ENCODE measurements at places on chromosomes 2 and 18.

DNA sequence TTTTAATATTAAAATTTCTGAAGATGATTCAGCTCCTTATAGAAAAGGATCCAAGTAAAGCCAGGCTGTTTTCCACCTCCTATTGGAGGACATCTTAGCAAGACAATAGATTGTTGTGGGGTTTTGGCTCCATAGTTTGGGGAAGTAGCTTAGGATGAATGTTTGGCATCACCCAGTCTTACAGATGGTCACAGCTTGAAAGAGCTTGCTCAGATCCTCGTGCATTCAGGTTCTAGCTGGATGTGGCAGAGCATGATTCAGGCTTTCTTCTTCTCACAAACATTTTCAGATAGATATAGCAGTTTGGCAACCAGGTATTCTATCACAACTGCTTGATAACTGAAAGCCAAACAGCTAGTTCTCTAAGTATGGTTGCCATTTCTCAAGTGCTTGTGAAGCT, 23.6 kb upstream of the PDCL3 start:
- DNase-seq = no peak

GRCh38 chr2:233075141-233075965, 15.2 kb downstream of the INPP5D start:
- DNase-seq = no peak

- no peak for DNase-seq
Observed at GRCh38 chr2:174325373-174326160, 9.2 kb upstream of the SP9 start.

DNA sequence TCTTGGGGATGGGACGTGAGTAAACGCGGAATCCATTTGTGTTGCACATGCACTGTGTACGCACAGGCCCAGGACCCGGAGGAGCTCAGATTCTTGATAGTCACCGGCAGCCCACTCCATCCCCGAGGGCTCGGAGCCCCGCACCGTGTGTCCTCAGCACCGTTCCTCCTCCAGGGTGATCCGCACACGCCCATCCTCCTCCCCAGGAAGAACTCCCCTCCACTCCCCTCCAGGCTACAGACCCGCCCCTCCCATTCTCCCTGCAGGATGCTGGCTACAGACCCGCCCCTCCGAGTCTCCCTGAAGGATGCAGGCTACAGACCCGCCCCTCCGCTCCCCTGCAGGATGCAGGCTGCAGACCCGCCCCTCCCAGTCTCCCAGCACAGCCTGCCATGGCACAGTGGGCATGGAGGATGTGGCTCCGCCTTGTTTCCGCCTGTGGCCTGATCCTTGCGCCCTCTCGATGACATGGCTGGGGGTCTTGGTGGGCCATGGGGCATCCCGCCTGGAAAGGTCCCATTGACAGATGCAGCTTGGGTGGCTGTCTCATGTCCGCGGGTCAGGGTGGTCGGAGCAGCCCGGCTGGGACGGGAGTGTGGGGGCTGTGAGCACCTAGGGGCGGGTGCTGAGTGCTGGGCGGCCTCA, 14.1 kb downstream of the CTDP1 start:
- DNase-seq = no peak

DNA sequence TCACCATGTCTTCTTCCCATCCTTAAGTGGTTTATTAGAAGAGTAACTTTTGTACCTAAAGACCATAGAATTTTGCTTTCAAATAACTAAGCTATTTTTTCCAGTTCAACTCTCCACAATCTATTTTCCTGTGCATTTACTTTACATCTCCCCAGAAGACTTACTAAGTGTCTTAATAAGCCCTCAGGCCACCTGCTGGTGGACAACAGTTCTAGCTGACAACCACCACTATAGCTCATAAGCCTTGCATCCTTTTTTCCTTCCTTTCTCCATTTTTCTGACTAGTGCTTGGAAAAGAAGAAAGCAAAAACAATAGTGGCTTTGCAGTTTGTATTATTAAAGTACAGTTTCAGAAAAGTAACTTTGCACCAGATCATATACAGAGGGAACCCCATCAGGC, 149.5 kb upstream of the TMEM200C start:
- DNase-seq = no peak

Measured in stimulated activated CD8-positive, alpha-beta memory T cell treated with anti-CD3 and anti-CD28 coated beads, Interleukin-4, amount 100 ng/mL, for 1 hour (primary cell).